ENCODE measurements at places on chromosomes 1 and 21.

- no peak for DNase-seq
Measured at GRCh38 chr1:119617751-119618691, 30.0 kb downstream of the ZNF697 start.

- DNase-seq, result no peak
Measured at GRCh38 chr1:219987325-219987724, 59.0 kb upstream of the SLC30A10 start.

GRCh38 chr1:246275036-246275435, 232.0 kb downstream of the SMYD3 start:
- no peak for DNase-seq

GRCh38 chr1:176957603-176958002, 206.9 kb downstream of the ASTN1 start:
- DNase-seq, result no peak

DNA sequence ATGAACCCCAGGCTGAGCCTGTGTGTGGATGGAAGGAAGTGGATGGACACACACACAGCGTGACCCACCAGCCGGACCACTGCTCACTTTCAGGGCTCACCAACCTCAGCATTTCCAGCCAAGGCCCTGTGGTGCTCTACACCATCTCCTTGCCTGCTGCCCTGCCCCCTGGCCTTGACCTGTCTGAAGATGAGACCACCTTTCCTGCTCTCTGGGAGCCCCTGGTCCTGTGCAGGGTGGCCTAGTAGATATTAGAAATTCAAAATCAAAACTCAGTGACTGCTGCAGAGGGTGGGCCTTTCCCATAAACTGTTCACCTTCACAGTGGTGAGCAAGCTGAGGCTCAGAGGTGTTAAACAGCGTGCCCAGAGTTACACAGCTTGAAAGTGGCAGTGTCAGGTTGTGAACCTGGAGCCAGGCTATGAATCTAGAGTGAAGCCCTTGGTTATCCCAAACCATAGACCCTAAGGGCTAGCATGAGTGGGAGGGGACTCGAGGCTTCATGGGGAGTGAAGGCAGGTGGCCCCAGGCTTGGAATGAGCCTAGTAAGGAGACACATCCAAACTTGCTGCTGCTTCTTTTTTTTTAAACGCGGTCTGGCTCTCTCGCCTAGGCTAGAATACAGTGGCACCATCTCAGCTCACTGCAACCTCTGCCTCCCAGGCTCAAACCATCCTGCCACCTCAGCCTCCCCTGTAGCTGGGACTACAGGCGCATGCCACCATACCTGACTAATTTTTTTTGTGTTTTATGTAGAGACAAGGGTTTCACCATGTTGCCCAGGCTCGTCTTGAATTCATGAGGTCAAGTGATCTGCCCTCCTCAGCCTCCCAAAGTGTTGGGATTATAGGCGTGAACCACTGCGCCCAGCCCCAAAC, 41.5 kb downstream of the MAN1C1 start:
- no peak for DNase-seq

GRCh38 chr21:38221594-38221993, 35.2 kb upstream of the KCNJ15 start:
- DNase-seq, result peak; percentile 12

GRCh38 chr1:9425859-9426258, 113.4 kb upstream of the SLC25A33 start:
- no peak for DNase-seq

- DNase-seq, result peak; percentile 21
Measured at GRCh38 chr1:198253668-198254067, 96.9 kb downstream of the NEK7 start.

DNA sequence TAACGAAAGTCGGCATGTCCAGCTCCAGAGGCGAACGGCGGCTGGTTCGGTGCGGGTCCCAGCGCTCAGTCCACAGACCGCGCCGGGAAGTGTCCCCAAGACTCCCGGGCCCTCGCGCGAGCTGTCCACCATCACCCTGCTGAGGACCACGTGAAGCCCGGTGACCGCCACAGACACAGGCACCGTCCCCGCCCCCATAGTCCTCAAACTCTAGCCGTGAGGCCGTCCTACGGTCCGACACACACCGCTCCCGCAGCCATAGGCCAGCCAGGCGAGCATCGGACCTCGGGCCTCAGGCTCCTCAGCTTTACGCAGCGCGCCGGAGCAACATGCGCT, 535 bp downstream of the SETD4 start:
- no peak for DNase-seq

DNA sequence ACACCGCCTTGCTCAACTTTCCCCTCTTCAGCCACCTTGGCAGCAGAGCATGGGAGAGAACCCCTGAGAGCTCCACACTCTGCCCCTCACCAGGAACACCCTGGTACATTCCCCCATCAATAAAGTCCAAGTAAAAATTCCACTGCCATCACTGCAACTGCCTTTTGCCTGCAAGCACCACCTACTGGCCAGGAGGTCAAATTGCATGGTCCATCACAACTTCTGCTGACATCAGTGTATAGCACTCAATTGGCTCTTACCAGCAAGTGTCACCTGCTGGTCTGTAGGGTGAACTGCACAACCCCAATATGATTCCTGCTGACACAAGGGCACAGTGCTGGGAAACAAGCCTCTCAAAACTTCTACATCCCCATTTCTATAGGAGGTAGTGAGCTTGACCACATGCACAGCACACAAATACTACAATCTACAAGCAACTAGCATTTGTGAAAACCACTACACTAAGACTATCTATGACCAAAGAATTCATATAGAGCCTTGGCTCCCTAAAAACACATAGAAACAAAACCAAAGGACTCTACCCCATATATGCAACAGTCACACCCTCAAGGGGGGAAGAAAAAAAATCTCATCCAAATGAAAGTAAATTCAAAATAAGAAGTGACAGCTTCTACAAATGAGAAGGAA, 69.2 kb downstream of the FASLG start:
- DNase-seq, result peak; percentile 66

DNA sequence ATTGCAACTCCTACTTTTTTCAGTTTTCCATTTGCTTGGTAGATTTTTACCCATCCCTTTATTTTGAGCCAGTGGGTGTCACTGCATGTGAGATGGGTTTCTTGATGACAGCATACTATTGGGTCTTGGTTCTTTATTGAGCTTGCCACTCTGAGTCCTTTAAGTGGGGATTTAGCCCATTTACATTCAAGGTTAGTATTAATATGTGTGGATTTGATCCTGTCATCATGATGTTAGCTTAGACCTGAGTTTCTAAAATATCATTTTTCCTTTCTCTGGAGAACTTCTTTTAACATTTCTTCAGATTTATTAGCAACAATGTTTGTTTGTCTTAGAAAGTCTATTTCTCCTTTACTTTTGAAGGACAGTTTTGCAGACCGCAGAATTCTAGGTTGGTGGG, 11.8 kb upstream of the S100B start:
- no peak for DNase-seq

DNA sequence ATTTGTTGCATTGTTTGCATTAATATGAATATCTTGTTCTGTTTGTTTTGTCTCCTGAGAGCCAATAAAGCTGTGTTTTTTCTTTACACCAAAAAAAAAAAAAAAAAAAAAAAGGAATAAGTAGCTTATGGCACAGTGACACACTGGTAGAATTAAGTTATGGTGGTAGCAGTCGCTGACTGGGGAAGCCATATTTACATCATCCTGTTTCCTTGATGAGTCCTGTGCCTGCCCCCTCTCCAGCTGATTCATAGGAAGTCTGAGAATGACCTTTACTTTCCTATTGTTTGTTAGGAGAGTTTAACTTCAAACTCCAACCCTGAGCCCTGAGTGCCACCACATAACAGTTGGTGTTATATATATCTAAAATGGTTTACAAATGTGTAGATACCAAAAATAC, 62.2 kb downstream of the OBSCN start:
- no peak for DNase-seq

- no peak for DNase-seq
Measured at GRCh38 chr1:44689447-44689765, 14.9 kb downstream of the ARMH1 start.

DNA sequence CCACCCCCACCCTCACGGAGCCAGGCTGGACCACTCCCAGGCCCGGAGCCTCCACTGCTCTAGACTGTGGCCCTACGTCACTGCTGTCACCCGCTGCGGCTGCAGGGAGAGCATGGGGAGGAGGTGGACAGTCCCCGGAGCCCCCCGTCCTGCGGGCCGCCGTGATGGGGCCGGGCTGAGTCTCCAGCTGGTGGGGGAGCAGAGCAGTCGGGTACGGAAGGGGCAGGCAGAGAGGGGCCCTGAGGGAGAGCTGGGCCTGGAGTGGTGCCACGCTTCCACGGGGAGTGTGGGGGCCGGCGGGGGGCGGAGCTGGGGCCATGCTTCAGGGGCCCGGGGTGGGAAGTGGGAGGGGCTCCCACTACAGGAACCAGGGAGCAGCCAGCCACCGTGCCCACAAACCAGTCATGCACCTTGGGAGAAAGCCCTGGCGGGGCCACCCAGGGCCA, 98.9 kb upstream of the KCNK1 start:
- DNase-seq, result no peak

DNA sequence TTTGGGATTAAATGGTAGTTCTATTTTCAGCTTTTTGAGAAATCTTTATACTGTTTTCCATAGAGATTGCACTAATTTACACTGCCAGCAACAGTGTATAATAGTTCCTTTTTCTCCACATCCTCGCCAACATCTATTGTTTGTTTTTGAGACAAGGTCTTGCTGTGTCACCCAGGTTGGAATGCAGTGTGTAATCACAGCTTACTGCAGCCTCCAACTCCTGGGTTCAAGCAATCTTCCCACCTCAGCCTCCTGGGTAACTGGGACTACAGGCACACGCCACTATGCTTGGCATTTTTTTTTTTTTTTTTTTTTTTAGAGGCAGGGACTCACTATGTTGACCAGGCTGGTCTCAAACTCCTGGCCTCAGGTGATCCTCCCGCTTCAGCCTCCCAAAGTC, 164.5 kb upstream of the CXADR start:
- no peak for DNase-seq

DNA sequence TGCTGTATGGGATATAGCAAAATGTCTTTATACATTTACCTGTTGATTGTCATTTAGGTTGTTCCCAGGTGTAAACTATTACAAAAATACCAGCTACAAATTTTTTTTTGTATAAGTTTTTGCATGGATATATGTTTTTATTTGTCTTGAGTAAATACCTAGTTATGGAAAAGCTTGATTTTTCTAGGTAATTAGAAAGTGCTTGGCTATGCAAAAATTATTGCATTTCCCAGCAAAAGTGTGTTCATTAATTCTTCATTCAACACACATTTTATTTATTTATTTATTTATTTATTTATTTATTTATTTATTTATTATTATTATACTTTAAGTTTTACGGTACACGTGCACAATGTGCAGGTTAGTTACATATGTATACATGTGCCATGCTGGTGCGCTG, 22.1 kb downstream of the PDE4B start:
- no peak for DNase-seq

GRCh38 chr1:197675583-197676208, 99.6 kb downstream of the DENND1B start:
- peak; percentile 49 for DNase-seq

DNA sequence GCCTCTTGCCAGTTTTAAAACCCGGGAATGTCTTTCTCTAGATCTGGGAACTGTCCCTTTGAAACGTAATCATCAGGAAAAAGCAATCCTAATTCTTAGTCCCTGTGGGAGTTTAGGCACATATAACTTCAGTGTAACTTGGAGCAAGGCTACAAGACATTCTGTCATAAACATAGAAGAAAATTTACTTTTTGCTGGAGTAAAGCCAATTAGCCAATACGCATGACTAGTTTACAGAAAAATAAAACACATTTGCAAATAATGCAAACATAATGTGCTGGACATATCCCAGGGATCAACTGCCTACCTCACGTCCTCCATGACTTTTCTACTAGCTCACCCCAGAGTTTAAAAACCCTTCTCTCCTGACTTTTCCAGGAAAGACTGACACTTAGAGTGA, 970.6 kb downstream of the MRPL39 start:
- no peak for DNase-seq

GRCh38 chr1:152904688-152905440, 3.5 kb upstream of the IVL start:
- no peak for DNase-seq

All from ACHN (cell line).